ENCODE measurements at places on chromosomes 1 and 21. TPM values are rescaled to one million over a fixed set of nuclear protein-coding genes. Genes with fewer than 3 reads are reported as not detected.

KCNE1 gene
- 0.04 TPM for polyA plus RNA-seq

C1QTNF12 gene
- polyA plus RNA-seq = 1.6 TPM

EXTL2 gene
- 3.7 TPM for polyA plus RNA-seq

LCE1C gene
- polyA plus RNA-seq = 0.32 TPM

USH2A gene
- under 0.01 TPM for polyA plus RNA-seq

GPR157 gene
- 15.7 TPM for polyA plus RNA-seq

MTARC2 gene
- 6.0 TPM for polyA plus RNA-seq

F13B gene
- polyA plus RNA-seq = not detected

PRRX1 gene
- 4.5 TPM for polyA plus RNA-seq
